CD4-positive, alpha-beta memory T cell (primary cell): ENCODE measurements at places on chromosomes 3 and 15. TPM values are rescaled to one million over a fixed set of nuclear protein-coding genes. Genes with fewer than 3 reads are reported as not detected.

The IQCF5 gene
- not detected for total RNA-seq

GRCh38 chr15:61028427-61028826 lies 200.7 kb downstream of the RORA start:
- H3K27me3 ChIP-seq, result no peaks in the 10 kb centered on the region
- no peaks in the 10 kb centered on the region for H3K4me1 ChIP-seq
- H3K4me3 ChIP-seq, result no peak overlapping the region
- no peaks in the 10 kb centered on the region for H3K36me3 ChIP-seq

GRCh38 chr15:37102305-37103162 lies 2.2 kb upstream of the MEIS2 start:
- no peaks in the 10 kb centered on the region for H3K36me3 ChIP-seq
- DNase-seq, result no peak
- peaks cover 36% of the 10 kb centered on the region for H3K4me1 ChIP-seq
- no peak overlapping the region for H3K27ac ChIP-seq
- no peak overlapping the region for H3K4me3 ChIP-seq
- peaks cover 31% of the 10 kb centered on the region for H3K27me3 ChIP-seq

GRCh38 chr3:39434574-39434973 lies 28.1 kb downstream of the RPSA start:
- H3K27ac ChIP-seq, result no peak overlapping the region
- H3K27me3 ChIP-seq, result no peaks in the 10 kb centered on the region
- H3K4me3 ChIP-seq, result no peak overlapping the region
- H3K36me3 ChIP-seq, result no peaks in the 10 kb centered on the region
- H3K4me1 ChIP-seq, result no peaks in the 10 kb centered on the region

DNA sequence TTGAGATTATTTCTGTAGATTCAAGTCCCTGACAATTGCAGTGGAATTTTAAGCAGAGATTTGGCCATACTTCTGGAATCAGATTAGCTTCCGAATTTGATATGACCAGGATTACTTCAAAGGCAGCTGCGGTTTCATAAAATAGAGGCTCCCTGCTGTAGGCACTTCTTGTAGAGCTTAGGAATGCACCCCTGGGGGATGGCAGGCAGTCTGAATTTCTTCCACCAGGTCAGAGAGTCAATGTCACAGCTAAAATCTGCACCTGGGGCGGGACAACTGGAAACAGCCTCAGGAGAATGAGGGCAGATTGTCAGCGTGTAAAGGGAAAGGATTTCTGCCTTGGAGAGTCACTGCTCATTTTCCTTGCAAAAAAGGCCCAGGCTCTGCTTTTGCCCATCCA lies 182.6 kb downstream of the ARRDC4 start:
- no peaks in the 10 kb centered on the region for H3K36me3 ChIP-seq
- H3K27me3 ChIP-seq, result no peaks in the 10 kb centered on the region
- H3K4me1 ChIP-seq, result no peaks in the 10 kb centered on the region
- no peak overlapping the region for H3K27ac ChIP-seq

DNA sequence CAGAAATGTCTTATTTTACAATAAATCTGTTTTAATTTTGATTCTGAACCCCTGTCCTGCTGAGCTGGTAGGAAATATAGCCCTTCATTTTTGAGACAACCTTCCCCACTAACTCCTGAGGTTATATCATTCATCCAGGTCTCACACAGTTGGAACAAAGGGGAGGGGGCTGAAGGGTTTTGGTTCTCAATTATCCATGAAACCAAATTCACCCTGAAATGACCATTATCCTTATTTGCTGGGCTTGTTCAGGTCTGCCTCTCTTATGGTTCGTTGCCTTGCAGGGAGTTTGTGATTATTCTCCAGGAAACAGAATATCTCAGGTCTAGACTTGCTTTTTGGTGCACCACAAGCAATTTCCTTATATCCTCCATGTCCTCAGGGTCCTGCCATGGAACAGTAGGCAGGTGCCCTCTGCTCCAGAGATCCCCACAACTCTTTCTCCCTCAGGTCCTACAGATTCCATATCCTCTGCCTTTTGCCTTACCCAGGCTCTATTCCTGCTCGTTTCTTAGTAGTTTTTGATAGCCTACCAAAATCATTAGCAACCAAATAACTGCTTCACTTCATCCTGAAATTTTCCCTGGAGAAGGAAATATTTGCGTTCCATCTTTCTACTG lies 94.4 kb downstream of the TGFBR2 start:
- H3K36me3 ChIP-seq, result peaks cover 8% of the 10 kb centered on the region
- no peak overlapping the region for H3K27ac ChIP-seq
- H3K4me1 ChIP-seq, result no peaks in the 10 kb centered on the region
- no peak overlapping the region for H3K4me3 ChIP-seq
- no peaks in the 10 kb centered on the region for H3K27me3 ChIP-seq
- no peak for DNase-seq

The IMPG2 gene
- 0.81 TPM for total RNA-seq

The SST gene
- total RNA-seq, result not detected

- DNase-seq, result no peak
- H3K4me1 ChIP-seq, result no peaks in the 10 kb centered on the region
- no peaks in the 10 kb centered on the region for H3K36me3 ChIP-seq
- no peak overlapping the region for H3K4me3 ChIP-seq
Measured at GRCh38 chr15:41105348-41106334, 10.4 kb downstream of the INO80 start.

The PARL gene
- total RNA-seq, result 46.9 TPM

- H3K36me3 ChIP-seq, result no peaks in the 10 kb centered on the region
- peaks cover 9% of the 10 kb centered on the region for H3K27me3 ChIP-seq
- H3K4me1 ChIP-seq, result peaks cover 5% of the 10 kb centered on the region
- no peak overlapping the region for H3K27ac ChIP-seq
Measured at GRCh38 chr3:150222691-150223489, 185.2 kb upstream of the TSC22D2 start.

The CRABP1 gene
- not detected for total RNA-seq

The ASB14 gene
- not detected for total RNA-seq

- no peak for DNase-seq
- no peak overlapping the region for H3K27ac ChIP-seq
- peaks cover 16% of the 10 kb centered on the region for H3K4me1 ChIP-seq
- no peaks in the 10 kb centered on the region for H3K36me3 ChIP-seq
- no peaks in the 10 kb centered on the region for H3K27me3 ChIP-seq
Measured at GRCh38 chr15:69780981-69781380, 316.7 kb downstream of the TLE3 start.

DNA sequence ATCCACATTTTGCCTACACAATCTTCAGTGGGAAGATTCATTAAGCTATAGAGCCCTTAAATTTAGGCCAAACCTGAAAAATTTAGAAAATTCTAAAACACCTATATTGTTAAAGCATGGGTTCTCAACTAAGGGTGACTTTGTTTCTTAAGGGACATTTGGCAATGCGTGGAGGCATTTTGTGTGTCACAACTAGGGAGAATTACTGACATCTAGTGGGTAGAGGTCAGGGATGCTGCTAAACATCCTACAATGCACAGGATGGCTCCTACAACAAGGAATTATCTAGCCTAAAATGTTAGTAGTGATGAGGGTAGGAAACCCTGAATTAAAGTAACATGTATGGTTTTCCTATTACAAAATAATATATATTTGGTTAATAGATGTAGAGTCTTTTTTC lies 55.8 kb downstream of the TBC1D5 start:
- no peaks in the 10 kb centered on the region for H3K27me3 ChIP-seq
- no peaks in the 10 kb centered on the region for H3K4me1 ChIP-seq
- no peak for DNase-seq
- no peak overlapping the region for H3K27ac ChIP-seq

The LRRC34 gene
- 0.33 TPM for total RNA-seq

DNA sequence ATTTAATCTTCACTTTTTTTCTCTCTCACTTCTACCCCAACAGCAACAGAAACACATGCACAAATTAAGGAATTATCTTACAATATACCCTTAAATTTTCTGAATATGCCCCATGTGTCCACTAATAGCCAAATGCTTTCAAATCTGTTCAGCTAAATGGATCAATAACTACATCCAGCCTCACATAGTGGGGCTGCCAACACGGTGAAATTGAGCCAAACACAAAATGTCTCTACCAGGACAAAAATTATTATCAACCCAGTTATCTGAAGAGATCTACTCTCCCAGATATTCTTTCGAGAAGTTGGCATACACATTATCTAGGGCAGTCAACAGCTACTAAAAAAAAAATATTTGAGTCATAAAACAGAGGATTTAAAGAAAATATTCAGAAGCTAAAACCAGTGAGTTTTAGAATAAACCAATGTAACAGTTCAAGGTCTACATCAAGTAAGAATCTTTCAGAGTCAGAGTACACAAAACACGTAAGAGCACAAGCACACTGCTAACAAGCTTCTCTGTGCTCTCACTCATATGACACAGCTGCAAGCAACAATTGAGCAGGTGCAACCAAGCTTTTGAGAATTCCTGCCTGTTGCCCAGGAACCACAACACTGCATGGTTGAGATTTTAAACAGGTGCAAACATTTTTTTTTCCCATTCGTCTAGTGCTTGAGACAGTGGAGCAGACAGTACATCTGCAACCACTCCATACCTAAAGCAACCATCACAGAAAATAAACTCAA lies 247.7 kb downstream of the ZBTB20 start:
- H3K27ac ChIP-seq, result no peak overlapping the region
- H3K4me3 ChIP-seq, result no peak overlapping the region
- no peaks in the 10 kb centered on the region for H3K27me3 ChIP-seq
- H3K4me1 ChIP-seq, result no peaks in the 10 kb centered on the region
- DNase-seq, result no peak

- DNase-seq, result no peak
- no peaks in the 10 kb centered on the region for H3K36me3 ChIP-seq
- no peak overlapping the region for H3K27ac ChIP-seq
- H3K4me3 ChIP-seq, result no peak overlapping the region
- H3K27me3 ChIP-seq, result peaks cover 16% of the 10 kb centered on the region
Measured at GRCh38 chr15:100923902-100924301, 4.7 kb downstream of the LRRK1 start.

GRCh38 chr3:54309601-54310000 lies 187.2 kb downstream of the CACNA2D3 start:
- no peak overlapping the region for H3K27ac ChIP-seq
- H3K27me3 ChIP-seq, result no peaks in the 10 kb centered on the region
- H3K4me1 ChIP-seq, result no peaks in the 10 kb centered on the region
- H3K4me3 ChIP-seq, result no peak overlapping the region
- no peaks in the 10 kb centered on the region for H3K36me3 ChIP-seq

The SPTSSB gene
- not detected for total RNA-seq

DNA sequence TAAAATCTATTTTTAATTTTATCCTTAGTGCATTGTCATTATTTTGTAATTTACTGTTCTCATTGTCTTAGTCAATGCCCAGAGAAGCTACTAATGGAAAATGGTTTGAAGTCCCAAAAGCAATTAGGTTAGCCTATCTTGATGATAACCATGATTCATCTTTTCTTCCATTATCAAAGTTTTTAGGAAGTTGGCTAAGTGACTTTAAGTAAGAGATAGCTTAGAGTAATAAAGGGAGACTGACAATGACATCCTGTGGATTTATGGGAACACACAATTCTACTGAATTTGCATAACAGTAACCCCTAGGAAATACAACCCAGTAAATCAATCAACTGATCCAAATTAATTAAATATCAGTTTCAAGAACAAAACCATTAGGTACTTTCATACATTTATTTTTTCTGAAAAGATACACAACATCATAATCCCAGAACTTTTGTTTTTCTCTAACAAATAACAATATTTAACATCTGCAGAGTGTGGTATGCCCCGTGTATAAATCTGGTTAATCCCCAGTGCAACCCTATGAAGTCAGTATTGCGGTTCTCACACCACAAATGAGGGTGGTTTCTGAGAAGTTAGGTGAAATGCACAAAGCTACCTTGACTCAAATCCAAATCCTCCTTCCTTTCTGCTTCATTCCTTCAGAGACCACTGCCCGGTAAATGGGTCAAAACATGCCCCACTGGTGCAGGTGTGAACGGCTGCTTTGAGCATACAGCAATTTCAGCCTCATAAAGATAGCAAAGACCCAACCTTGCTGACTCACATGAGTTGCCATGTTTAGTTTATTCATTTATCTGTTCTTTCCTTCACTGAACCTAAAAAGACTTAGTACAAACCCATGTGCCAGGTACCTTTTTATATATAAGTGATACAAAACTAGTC lies 202.1 kb downstream of the TBL1XR1 start:
- H3K36me3 ChIP-seq, result no peaks in the 10 kb centered on the region
- H3K4me3 ChIP-seq, result no peak overlapping the region
- H3K27ac ChIP-seq, result no peak overlapping the region
- DNase-seq, result no peak
- H3K27me3 ChIP-seq, result no peaks in the 10 kb centered on the region

- peaks cover 10% of the 10 kb centered on the region for H3K27me3 ChIP-seq
- no peak overlapping the region for H3K4me3 ChIP-seq
- H3K36me3 ChIP-seq, result no peaks in the 10 kb centered on the region
- no peak for DNase-seq
- no peak overlapping the region for H3K27ac ChIP-seq
Measured at GRCh38 chr3:43873723-43874122, 183.0 kb downstream of the ABHD5 start.

DNA sequence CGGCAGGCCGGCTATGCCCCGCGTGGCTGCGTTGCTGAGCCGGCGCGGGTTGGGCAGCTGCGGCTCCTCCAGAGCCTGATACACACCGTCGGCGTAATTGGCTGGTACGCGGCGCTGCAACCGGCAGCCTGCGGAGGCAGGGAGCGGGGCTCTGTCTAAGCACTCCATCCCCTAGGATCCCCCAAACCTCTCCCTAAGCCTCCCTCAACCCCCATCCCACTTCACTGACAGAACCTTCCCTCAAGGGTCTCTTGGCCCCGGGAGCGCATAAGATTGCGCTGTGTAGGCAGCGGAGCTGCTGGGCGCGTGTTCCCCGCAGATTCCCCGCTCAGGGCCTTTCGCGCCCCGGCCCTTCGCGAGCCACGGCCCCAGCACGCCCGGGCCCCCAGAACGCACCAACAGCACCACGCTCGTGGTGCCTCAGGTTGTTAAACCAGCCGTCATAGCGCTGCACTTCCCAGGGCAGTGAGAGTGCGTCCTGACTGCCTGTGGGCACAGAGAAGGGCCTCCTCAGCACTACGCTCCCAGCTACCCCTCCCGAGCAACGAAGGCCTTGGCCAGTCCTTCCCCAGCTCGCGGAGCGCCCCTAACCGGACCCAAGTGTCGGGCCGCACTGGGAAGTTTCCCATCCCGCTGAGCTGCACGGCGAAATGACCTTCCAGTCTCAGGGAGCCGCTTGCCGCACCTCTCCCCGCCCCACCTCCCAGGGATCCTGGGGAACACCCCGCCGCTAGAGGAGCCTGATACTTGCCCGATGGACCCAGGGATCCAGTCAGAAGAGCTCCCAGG lies 1.2 kb downstream of the DUOX2 start:
- peaks cover 46% of the 10 kb centered on the region for H3K4me1 ChIP-seq
- H3K36me3 ChIP-seq, result no peaks in the 10 kb centered on the region
- DNase-seq, result no peak
- peak overlapping the region; percentile 9 for H3K4me3 ChIP-seq

DNA sequence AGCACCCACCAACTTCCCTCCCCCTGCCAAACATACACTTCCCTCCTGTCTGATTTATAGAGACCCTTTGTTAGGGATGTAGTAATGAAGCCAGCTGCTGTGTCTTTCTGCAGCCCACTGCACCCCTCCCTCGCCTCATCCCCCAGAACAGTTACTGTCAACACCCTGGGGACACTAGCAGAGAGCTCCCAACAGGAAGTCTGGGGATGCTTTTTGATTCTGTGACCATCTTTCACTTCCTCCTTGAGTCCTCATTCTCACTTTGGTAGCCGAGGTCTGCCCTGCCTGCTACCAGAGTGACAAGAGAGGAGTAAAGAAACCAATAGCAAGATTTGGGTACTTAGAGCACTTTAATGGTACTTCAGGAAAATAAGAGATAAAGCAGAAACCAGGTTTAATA lies 201.6 kb downstream of the SATB1 start:
- no peaks in the 10 kb centered on the region for H3K36me3 ChIP-seq
- no peak overlapping the region for H3K27ac ChIP-seq
- H3K4me1 ChIP-seq, result no peaks in the 10 kb centered on the region
- H3K27me3 ChIP-seq, result no peaks in the 10 kb centered on the region
- no peak for DNase-seq
